Colonic mucosa (tissue), 4 donors: ENCODE measurements at places on chromosomes 2 and 18. TPM values are rescaled to one million over a fixed set of nuclear protein-coding genes. Genes with fewer than 3 reads are reported as not detected.

DNA sequence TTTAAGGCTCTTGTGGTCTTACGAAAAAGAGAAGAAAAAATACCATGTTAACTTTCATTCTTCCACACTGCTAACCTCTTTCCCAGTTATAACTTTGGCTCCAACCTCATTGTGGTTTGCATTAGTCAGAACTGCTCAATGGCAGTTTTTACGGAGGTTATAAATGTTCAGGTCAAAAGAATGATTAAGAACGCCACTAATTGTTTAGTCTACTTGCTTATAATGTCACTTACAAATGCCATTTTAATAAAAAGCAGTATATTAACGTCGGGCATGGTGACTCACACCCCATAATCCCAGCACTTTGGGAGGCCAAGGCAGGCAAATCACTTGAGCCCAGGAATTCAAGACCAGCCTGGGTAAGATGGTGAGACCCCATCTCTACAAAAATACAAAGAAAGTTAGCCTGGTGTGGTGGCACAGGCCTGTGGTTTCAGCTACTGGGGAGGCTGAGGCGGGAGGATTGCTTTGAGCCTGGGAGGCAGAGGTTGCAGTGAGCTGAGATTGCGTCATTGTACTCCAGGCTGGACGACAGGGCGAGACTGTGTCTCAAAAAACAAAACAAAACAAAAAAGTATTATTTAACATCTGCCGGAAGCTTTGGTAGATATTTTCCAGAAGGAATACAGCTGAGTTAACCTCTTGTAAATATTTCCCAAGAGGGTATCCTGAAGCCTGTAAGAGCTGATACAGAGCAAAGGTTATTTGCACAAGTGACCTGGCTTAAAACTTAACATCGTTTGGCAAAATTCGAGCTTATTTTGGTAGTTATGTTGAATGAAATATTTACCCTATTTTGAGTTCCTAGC is 5.1 kb downstream of the AGPS start:
- DNase-seq = peak; percentile 35

GRCh38 chr2:207401338-207401737 is 128.4 kb upstream of the CREB1 start:
- no peak for DNase-seq

DNA sequence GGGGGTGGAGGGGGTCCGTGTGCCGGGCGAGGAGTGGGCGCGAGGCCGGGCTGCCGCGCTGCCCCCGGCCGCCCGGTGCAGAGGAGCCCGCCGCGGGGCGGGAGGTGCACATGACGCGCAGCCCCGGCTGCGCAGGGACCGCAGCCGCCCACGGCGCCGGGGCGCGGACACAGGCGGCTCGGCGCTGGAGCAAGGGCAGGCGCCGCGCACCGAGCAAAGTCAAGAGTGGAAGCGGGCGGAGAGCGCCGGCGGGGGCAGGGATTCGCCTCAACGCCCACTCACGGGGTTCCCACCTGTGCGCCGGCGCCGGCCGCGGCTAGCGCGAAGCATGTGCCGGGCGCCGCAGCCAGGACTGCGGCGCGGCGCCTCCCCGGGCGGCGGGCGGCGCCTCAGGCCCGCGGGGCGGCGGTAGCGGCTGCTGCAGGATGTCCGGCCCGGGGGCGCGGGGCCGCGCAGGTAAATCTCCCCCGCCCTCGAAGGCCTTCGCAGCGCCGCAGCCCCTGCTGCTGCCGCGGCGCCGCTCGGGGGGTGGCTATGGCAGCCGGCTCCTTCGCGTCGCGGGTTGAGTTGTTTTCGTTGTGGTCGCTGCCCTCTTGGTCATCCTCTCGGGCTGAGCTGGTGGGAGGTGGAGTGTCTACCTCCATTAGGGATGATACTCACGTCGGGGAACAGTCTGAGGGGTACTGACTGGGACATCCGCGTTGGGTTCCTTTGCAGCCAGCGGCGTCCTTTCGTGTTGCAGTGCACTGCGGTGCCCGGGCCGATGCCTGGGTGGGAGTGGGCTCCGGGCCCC is 216.3 kb upstream of the DTNA start:
- DNase-seq = no peak

DNA sequence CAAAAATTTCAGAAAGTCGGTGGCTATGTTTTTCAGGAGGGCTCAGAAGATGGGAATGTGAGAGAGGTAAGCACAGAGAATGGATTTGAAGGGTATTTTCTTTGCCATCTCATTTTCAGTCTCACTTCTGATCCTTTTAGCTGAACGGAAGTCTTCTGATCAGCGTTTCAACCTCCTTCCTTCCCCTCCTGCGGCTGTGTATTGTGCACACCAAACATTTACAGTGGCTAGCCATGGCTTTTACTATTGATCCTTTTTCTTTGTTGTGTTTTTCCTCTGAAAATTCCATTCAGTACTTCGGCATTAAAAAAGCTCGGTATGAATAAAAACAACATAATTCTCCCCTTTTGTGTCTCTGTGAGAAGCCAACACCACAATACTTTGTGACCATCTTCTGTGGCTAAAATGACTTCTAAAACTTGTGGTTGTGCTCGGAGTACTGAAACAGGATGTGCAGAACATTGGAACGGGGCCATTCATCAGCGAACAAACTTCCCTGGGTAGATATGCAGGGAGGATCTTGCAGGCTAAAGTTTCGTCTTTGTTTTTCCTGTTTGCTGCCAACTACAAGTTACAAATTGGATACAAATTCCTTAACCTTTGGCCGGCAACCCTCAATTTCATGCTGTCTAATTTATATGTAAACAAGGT is 260.8 kb upstream of the FAM98A start:
- no peak for DNase-seq

DNA sequence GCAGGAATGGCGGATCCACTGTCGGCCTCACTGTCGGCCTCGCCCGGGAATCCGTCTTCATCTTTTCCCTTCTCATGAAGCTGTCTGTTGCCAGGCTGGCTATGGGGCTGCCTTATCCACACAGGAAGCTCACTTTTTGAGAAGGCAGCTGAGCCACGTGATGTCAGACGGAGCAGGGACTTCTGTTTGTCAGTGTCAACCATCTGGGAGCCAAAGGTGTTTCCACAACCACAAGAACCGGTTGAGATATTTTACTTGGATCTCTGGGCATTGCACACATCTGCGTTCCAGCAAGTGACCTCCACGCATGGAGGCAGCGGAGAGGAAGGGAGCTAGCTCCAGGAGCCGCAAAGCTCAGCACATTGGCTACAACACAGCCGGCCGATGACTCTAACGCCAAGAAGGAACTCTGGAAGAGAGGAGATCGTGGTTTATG is 27.4 kb upstream of the TAF1B start:
- no peak for DNase-seq

DNA sequence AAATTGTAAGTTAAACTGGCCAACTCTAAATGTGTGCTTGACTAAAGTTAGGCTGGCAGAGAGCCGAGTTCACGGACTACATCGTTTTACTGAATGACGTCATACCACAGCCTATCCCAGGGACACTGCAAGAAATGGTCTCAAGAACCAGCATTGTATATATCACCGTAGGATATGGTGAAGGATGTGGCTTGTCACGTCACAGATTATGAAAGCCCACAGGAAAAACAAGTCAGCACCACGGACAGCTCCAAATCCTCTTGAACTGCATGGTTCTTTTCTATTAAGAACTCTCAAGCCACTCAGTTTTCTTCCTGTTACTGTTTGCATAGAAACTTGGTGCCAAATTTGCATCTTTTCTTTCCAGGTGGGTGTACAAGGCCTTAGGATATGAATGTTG is 85.1 kb upstream of the ACAA2 start:
- DNase-seq = peak; percentile 58

DNA sequence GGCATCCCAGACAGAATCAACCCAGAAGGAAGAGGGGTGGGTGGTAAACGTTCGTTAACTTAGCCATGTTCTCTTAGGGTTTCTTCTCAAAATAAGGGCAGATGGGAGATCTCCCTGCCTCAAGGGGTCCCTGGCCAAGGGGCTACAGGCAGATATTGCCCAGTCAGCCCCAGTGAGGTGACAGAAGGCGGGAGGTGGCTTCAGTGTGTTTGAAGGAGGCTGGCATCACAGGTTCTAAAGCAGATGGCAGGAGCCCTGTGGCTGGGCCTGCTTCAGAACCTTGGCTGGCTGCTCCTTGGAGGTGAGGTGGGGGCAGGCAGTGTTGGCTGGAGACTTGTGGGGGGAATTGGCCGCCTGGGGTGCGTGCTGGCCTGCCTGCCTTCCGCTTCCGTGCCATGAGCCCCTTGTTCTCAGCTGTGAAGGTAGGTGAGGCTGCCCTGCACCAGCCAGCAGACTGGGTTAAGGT is 23.5 kb downstream of the HPCAL1 start:
- DNase-seq = no peak

The CPLX4 gene
- total RNA-seq = not detected
